Immature natural killer cell (primary cell): ENCODE measurements at places on chromosomes 2 and 18. TPM values are rescaled to one million over a fixed set of nuclear protein-coding genes. Genes with fewer than 3 reads are reported as not detected.
A peak's percentile ranks its signal among the peaks of the same experiment; 100 is the strongest.

Gene LYPD1
- not detected for polyA plus RNA-seq

Gene PRKAG3
- polyA plus RNA-seq = not detected

Gene ANKRD36C
- 14.2 TPM for polyA plus RNA-seq

Gene FOXI3
- polyA plus RNA-seq = not detected

DNA sequence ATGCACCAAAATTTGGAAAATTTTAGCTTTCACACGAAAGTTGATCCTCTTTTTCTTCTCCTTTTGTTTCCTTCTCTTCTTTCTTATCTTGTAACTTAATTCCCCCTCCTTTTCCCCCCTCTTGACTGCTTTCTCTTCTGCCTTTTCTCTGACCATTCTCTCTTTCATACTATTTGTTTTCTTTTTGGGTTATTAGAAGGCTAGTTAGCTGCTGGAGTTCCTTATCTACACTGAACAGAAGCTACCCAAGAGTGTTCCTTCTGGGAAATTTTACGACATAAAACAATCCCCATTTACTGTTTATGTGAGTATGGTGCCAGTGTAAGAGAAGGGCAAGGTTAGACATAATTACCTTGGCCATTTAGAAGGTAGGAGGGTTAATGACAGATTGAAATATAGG, 218.4 kb upstream of the DTNA start:
- peaks cover 3% of the 10 kb centered on the region for H3K36me3 ChIP-seq
- H3K4me3 ChIP-seq = no peak overlapping the region
- H3K27me3 ChIP-seq = peaks cover 12% of the 10 kb centered on the region
- no peaks in the 10 kb centered on the region for H3K4me1 ChIP-seq

DNA sequence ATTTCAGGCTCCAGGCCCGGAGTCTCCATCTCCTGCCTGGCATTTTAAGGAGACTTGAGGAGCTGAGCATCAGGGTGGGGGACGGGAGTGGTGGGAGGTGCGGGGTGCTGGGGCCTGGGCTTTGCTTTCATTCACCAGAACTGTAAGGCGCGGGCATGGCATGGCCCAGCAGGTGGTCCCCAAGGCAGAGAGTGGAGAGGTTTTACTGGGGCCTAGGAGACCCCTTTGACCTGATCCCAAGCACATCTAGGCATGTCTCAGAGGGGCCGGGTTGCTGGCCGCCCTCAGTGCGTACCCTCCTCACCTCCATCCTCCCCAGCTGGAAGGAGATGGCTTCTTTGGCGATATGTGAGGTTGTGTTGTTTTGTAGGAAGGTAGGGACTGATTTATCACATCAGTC, 172.5 kb downstream of the KLHL29 start:
- no peak for DNase-seq
- H3K4me3 ChIP-seq = no peak overlapping the region
- H3K4me1 ChIP-seq = no peaks in the 10 kb centered on the region
- no peak overlapping the region for H3K27ac ChIP-seq

DNA sequence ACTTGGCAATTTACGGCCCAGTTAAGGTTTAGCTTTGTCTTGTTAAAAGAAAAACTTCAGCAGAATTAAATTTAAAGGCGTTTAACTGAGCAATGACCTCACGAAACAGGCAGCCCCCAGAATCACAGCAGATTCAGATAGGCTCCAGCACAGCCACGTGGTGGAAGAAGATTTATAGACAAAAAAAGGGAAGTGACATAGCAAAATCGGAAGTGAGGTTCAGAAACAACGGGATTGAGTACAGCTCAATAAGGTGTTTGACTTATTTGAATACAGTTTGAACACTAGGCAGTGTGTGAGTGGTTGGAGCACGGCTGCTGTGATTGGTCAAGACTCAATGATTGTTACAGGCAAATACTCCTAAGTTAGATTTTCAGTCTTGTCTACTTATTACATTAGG, 79.8 kb downstream of the MOGAT1 start:
- H3K4me3 ChIP-seq = no peak overlapping the region
- H3K27ac ChIP-seq = no peak overlapping the region
- DNase-seq = no peak
- peaks cover 7% of the 10 kb centered on the region for H3K27me3 ChIP-seq
- H3K36me3 ChIP-seq = no peaks in the 10 kb centered on the region

GRCh38 chr2:241925277-241925676, 55.7 kb downstream of the RTP5 start:
- DNase-seq = peak; percentile 82
- peaks cover 5% of the 10 kb centered on the region for H3K27me3 ChIP-seq
- H3K4me1 ChIP-seq = peaks cover 33% of the 10 kb centered on the region

- no peak overlapping the region for H3K4me3 ChIP-seq
- no peaks in the 10 kb centered on the region for H3K27me3 ChIP-seq
- H3K27ac ChIP-seq = no peak overlapping the region
- H3K4me1 ChIP-seq = no peaks in the 10 kb centered on the region
- H3K36me3 ChIP-seq = no peaks in the 10 kb centered on the region
Measured at GRCh38 chr18:58361212-58361611, 267.7 kb downstream of the ALPK2 start.

DNA sequence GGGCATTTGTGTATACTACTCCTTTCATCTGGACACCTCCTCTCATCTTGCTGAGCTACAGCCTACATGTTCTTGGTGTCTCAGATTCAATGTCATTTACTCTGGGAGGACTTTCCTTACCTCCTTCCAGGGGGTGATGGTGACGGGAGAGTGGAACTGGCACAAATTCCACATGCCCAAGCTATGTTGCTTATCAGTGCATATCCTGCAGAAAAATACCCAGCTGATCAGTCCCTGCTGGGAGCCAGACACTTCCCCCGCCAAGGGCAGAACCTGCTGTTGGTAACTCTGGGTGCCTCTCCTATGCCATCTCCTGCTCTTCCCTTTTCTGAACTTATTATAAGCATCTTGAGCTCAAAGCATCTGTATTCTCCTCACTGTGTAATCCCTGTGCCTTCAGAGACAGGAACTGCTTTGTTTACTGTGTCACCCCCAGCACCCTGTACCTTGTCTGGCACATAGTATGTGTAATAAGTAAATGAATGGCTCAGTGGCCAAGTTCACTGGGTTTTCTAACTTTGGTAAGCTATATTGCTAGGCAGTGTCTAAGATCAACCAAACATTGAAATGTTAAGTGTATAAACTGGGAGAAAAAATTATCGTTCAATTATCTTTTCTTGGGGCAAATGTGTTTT, 87.7 kb upstream of the LPIN2 start:
- H3K27ac ChIP-seq = no peak overlapping the region
- no peak overlapping the region for H3K4me3 ChIP-seq
- no peaks in the 10 kb centered on the region for H3K36me3 ChIP-seq
- DNase-seq = no peak
- no peaks in the 10 kb centered on the region for H3K27me3 ChIP-seq

DNA sequence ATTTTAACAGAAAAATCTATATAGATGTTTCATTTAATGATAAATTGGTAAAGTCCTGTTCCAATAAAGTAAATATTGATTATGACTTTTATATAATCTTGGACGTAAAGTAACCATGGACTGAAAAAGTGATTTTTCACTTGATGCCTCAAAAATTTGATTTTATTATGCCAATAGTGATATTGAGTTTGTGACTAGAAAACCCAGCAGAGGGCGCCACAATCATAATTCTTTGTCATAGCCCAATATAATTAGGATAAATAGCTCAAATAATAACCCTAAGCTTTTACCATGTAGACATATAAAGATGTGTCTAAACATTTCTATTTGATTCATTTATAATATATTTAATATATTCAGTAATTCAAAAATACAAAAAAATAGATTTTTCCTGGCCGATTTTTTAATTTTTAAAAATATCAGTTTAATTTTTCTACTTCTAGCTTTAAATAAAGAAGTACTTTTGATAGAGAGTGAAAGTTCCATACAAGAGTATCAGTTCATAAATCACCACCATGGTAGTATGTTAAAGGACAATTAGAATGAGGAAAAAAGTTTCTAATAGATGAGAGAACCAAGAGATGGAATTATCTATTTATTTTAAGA, 30.7 kb downstream of the CAMKMT start:
- H3K27me3 ChIP-seq = no peaks in the 10 kb centered on the region
- DNase-seq = peak; percentile 5
- no peaks in the 10 kb centered on the region for H3K36me3 ChIP-seq
- no peak overlapping the region for H3K4me3 ChIP-seq
- no peak overlapping the region for H3K27ac ChIP-seq
- H3K4me1 ChIP-seq = no peaks in the 10 kb centered on the region

DNA sequence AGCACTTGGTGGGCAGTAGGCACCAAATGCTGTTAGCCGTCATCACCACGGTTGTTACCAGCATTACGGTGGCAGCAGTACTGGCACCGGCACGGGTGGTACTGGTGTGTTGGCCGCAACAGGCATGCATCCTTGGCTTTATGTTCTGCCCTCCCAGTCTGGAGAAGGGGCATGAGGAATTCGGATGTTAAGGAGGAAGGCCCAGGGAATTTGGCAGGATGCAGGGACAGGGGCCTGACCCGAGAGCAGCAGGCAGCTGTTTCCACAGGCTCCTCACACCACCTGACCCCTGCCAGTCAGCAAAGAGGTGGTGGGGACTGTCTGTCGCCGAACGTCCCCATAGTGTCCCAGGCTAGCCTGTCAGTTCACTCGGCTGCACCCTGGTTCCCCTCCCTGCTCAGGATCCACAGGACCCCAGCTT, 79.0 kb downstream of the EDAR start:
- no peak overlapping the region for H3K4me3 ChIP-seq
- H3K4me1 ChIP-seq = no peaks in the 10 kb centered on the region
- no peaks in the 10 kb centered on the region for H3K27me3 ChIP-seq
- no peak overlapping the region for H3K27ac ChIP-seq
- no peak for DNase-seq
